Stimulated activated CD8-positive, alpha-beta memory T cell treated with anti-CD3 and anti-CD28 coated beads, Interleukin-2, amount 100 ng/mL, for 48 hours (primary cell): ENCODE measurements at places on chromosomes 5 and 9.

GRCh38 chr5:6788439-6788838 lies 75.2 kb downstream of the TENT4A start:
- no peak for DNase-seq

DNA sequence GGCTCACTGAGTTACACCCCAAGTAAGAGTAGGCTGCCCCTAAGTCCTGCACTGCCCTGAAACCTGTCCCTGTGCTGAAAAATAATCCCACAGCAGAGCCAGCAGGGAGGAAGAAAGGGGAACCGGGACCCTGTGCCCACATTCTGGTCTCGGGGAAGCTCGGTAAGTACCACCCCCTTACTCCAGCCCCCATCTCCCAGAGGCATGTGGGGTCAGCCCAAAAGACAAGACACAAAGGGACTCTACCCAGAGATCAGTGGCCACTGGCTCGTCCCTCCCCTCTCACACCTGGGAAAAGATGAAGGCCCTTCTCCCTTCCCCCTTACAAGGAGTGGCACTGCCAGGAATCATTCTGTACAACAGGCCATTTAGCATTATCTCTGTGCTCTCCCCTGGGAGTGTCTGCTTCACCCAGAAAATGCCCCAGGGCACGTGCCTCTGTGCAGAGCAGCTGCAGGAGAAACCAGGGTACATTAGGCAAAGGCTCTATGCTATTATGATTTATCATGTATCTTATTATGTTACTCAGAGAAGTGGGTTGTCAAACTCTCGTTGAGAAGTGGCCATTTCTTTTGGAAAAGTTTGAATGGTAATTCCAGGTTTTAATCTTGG lies 71.3 kb downstream of the NDFIP1 start:
- no peak for DNase-seq

DNA sequence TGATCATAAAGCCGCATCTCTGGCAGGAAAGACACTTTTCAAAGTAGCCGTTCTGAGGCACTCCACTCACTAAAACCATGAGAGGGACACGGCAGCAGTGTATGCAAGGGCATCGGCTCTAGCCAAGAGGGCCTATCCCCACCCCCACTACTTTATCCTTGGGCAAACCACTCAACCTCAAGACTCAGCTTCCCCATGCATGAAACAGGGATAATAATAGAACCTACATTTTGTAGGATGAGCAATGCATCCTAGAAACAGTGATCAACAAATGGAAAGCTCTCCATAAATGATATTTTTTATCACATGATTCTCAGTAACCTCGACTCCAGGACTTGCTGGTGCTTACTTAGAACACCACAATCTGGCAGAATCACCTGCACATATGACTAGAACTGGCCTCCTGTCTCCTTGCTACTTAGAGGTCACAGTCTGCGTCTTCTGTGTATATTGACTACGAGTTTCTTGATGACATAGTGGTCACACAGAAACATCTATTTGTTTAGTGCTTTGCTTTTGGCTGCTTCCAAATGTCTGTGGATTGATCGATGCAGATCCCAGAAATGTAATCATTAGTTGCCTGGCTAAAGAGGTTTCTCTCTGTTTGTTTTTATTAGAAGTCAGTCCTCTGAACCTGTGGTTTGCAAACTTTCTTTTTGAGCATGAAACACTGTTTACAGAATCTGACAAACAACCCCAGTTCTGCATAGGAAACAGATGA lies 102.1 kb downstream of the LHFPL2 start:
- no peak for DNase-seq

- DNase-seq = no peak
Measured at GRCh38 chr5:134784946-134785620, 26.5 kb downstream of the DDX46 start.

DNA sequence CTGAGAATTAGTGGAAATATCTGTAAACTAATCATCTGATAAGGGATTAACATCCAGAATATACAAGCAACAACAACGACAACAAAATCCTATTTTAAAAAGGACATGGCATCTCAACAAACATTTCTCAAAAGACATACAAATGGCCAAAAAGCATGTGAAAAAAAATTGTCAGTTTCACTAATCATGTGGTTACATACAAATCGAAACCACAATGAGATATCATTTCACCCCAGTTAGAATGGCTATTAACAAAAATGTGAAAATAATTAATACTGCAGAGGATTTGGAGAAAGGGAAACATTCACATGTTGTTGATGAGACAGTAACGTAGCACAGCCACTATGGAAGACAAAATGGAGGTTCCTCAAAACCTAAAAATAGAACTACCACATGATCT lies 69.5 kb downstream of the ERP44 start:
- DNase-seq = no peak

- DNase-seq = no peak
Measured at GRCh38 chr9:131304676-131305355, 15.3 kb downstream of the PLPP7 start.

- DNase-seq = no peak
Measured at GRCh38 chr9:115138151-115138550, 20.2 kb upstream of the TNC start.

- DNase-seq = no peak
Measured at GRCh38 chr9:114676901-114677300, 5.1 kb downstream of the TEX48 start.

DNA sequence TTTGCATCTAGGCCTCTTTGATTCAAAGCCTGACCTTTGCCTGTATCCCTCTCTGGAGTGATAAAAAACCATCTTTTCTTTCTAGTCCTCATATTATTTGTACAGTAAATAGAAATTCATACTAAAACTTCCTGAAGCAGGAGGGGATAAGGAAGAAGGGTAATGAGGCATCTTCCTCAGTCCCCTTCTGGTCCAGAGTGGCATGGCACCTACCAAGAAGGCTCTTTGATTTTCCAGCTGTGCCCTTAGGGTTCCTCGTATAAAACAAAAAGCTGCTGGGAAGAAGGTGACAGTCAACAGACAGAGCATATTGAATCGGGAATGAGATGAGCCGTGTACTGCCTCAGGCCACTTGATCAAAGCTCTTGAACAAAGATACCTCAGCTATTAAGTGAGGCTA lies 71.9 kb upstream of the SPDL1 start:
- DNase-seq = no peak

GRCh38 chr5:98898743-98899142 lies 30.1 kb downstream of the CHD1 start:
- no peak for DNase-seq

- DNase-seq = no peak
Measured at GRCh38 chr9:4939118-4939561, 45.9 kb upstream of the JAK2 start.

DNA sequence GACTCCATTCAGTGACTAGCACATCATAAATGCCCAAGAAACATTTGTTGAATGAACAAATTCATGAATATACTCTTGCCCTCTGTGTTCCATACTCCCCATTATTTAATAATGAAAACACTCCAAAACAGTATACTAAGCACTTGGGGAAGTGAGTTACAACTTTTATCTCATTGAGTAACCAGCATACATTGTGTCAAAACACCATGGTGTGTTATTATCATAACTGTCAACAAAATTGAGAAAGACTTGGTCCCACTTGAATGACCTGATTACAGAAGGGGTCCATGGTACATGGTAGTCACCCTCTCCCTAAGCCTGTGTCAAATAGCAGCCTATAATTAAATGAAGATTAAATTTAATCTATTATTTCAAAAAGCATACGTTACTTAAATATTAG lies 16.2 kb downstream of the ANKH start:
- no peak for DNase-seq

DNA sequence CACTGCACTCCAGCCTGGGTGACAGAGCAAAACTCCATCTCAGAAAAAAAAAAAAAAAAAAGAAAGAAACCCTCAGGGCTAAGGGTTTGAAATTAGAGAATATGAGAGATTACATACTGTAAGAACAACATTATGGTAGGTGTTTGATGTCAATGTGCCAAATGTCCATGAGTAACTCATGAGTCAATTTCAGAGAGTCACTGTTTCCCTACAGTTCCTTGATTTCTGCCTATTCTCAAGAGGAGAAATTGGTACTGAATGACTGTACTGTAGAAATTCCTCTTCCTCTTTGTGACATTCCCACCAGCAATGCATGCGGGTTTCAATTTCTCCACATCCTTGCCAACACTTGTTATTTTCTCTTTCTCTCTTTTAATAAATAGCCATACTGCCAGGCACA lies 35.2 kb downstream of the MARVELD2 start:
- DNase-seq = no peak

DNA sequence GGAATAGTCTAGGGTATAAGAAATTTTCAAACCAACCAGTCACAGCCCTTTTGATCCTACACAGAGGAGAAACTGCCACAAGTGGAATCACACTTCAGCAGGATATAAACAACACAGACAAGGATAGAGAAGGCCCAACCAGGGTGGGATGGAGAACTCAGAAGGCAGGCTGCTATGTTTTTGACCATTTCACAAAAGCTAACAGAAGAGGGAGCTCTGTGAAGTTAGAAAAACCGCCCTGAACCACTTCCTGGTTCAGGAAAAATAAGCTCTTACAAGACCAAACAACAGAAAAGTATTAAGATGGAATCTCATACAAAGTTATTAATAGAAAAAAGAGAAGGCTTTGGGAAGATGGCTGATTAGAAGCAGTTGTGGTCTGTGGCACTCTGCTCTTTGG lies 960 bp upstream of the IFNB1 start:
- DNase-seq = no peak

GRCh38 chr9:123481209-123481865 lies 125.3 kb downstream of the CRB2 start:
- DNase-seq = no peak

- DNase-seq = no peak
Measured at GRCh38 chr9:89608641-89609335, 4.0 kb downstream of the GADD45G start.

DNA sequence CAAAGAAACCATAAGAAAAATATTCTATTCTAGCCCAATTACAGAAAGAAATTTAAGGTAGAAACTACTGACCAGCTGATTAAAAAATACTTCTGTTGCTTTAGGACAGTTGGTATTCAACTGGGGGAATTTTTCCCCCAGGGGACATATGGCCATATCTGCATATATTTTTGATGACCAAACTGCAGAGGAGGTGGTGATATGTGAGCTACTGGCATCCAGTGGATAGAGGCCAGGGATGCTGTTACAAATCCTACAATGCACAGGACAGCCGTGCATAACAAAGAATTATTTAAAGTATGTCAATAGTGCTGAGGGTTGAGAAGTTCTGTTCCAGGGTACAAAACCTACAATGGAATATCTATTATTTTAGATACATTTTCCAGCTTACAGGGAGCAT lies 24.0 kb downstream of the ZFR start:
- DNase-seq = no peak

- no peak for DNase-seq
Measured at GRCh38 chr5:1481959-1482331, 36.7 kb upstream of the SLC6A3 start.

- no peak for DNase-seq
Measured at GRCh38 chr5:124825250-124825982, 79.0 kb upstream of the ZNF608 start.

- DNase-seq = no peak
Measured at GRCh38 chr5:140544986-140545385, 2.5 kb upstream of the EIF4EBP3 start.

GRCh38 chr5:113922343-113922742 lies 408.8 kb downstream of the YTHDC2 start:
- DNase-seq = no peak

GRCh38 chr9:104494808-104495207 lies 9.3 kb upstream of the OR13F1 start:
- no peak for DNase-seq

DNA sequence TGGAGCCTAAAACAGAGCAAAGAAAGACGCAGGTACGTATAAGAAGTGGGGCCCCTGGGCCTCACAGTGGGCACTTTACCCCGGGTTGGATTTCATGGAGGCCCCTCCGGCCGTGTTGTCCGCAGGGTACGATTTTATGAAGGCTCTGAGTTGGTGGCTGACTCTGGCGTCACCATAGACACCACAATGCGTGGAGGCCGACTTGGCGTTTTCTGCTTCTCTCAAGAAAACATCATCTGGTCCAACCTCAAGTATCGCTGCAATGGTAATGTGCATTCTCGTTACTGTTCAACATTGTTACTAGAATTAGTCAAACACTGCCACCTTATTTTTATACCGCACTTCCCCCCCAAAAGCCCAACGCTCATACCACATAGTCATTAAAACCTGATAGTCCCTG lies 47.1 kb downstream of the THBS4 start:
- DNase-seq = no peak

DNA sequence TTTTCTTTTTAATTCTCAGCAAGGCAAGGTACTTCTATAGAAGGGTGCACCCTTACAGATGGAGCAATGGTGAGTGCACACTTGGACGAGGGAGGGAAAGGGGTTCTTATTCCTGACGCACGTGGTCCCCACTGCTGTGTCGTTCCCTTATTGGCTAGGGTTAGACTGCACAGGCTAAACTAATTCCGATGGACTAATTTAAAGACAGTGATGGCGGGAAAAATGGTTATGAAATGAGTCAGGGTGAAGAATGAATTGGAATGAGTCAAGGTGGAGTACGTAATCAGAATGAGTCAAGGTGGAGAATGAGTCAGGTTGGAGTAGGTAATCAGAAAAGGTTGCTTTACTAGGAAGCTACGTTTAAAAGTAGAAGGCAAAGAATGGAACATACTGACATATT lies 2.1 kb upstream of the HMGCS1 start:
- no peak for DNase-seq

- DNase-seq = no peak
Measured at GRCh38 chr9:132201139-132201538, 39.3 kb downstream of the NTNG2 start.

DNA sequence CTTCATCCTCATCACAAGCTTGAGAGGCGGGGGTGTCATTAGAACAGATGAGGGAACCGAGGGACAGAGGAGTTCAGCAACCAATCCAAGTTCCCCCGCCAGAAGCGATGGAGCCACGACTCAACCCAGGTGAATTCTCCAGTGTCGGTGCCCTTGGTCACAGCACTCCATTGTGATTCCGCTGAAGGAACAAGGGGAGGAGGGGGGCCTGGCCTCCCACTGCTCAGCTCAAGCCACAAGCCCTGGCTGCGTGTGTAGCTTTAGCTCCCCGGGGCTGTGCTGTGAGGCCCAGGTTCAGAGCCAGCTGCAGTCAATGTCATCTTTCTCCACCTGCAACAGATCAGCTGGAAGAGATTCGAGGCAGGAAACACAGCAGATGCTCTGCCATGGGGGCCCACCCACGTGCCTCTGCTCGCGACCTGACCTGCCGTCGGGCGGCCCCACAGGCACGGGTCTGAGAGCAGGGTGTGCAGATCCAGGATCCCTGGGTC lies 72.6 kb downstream of the GTF3C4 start:
- no peak for DNase-seq

GRCh38 chr5:90434116-90434714 lies 24.7 kb upstream of the CETN3 start:
- peak; percentile 8 for DNase-seq

DNA sequence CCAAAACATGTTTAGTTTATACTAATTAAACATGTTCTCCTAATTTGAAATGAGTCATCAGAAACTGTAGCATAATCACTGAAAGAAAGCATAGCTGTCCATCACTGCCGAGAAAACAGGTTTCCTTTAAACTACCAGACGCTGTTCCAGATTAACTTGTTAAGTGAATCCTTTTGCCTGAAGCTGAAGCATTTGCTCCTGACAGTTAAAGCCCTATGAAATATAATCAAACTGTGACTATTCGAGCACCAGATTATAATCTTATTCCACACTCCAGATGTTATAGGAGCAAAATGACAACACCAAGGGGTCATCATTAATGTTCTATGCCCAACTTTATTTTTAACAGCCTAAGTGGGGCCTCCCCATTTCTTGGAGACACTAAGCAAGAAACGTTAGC lies 86.0 kb upstream of the CTSL start:
- no peak for DNase-seq
